ENCODE measurements at places on chromosomes 2 and 18.

GRCh38 chr18:73752965-73753364, 394.7 kb downstream of the FBXO15 start:
- DNase-seq, result no peak

- DNase-seq, result no peak
These were observed 94.1 kb upstream of the NXPH2 start for GRCh38 chr2:138874251-138874650.

DNA sequence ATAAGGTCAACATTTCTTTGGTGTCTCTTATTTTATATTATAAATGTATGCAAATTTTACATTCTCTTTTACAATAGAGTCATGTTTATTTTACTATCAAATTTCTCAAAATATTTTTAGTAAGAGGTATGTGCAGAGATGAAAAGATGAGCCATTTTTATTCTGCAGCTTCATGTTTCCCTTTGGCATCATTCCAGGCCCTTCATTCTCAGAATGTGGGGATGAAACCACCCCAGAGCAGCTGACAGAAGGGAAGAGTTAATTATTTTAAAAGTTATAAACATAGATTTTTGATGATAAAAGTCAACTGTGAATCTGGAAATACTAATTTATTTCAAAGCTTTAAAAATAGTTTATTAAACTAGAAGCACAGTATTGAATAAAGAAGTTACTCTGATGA, 12.8 kb upstream of the FSHR start:
- DNase-seq, result no peak

DNA sequence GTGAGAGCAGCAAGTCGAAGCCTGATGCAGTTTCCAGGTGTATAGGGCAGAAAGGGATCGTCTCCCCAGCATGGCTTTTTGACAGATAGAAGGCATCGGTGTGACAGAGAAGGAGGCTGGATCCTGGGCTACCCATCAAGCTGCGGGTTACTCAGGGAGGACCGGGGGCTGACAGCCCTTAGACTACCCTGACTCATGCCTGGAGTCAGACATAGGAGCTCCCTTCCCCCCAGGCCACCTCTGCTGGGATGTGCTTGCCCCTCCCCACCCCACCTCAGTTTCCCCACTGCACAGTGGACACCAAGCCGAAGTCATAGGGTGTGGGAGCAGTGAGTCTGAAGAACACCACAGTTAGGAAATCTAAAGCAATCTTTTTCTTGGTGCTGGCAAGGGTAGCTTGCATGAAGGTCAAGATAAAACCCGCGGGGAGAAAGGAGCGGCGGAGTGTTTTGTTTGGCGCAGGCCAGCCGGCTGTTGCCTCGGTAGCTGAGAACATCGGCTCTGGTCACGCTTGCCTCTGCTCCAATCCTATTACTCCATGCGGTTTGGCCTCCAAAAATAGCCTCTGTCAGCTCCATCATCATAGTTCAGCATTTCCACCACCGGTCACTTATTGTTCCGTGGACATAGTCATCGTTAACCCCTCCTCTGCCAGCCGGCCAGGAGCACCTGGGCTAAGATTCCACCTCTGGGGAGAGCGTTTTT, 169.2 kb upstream of the GLI2 start:
- DNase-seq, result no peak

- DNase-seq, result no peak
These were observed 29.3 kb downstream of the FHOD3 start for GRCh38 chr18:36326771-36327170.

GRCh38 chr2:30448866-30449265, 1.8 kb downstream of the LCLAT1 start:
- DNase-seq, result no peak

- no peak for DNase-seq
These were observed 21.6 kb upstream of the INO80C start for GRCh38 chr18:35519148-35519899.

DNA sequence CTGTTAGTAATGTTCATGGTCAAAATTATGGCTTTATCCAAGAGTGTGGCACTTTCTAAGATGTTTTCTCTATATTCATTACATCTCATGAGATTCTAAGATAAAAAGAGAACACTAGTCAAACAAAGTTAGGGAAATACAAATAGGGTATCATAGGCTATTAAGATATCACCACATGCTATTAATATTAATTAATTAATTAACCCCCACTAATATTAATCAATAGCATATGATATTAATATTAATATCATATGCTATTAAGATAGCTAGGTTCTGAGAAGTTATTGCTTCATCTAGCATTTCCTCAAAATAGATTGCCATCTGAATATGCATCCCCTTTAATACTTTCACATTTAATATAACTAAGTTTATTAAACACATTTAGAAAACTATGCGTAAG, 22.1 kb downstream of the DSG3 start:
- no peak for DNase-seq

DNA sequence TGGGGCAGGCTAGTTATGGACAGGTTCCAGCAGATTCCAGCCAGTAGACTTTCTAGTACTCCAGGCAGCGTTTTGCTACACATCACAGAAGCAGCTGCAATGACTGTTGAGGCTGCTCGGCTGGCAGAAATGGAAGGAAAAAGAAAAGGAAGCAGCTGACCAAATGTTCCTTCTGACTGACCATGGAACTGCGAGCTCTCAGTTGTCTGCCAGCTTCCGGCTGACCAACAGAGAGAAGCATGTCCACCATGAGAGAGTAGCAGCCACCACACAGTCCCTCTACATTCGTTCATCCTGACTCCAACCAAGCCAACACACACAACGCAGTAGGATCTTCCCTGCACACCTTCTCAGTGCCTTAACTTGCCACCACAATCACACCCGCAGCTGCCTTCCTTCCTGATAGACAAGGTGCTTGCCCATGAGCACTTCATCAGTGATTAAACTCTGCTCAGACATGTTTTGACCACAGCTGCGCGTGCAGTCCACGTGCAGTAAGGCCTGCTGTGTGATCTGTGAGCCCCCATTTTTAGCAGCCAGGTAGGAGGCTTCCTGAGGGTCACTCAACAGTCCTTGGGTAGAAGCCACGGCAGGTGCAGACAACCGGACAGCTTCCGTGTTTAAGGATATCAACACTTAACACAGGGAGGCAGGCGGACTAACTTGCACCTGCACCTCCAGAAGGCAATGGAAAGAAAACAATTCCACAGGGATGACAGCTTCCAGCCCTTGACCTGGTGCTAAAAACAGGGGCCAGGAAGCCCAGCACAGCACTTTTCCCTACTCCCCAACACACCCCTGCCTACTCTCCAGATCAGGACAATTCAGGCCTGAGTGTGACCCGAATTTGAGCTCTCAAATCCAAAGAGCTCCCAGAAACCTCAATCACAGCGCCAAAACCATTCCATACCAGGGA, 996 bp downstream of the TGFBRAP1 start:
- DNase-seq, result no peak

DNA sequence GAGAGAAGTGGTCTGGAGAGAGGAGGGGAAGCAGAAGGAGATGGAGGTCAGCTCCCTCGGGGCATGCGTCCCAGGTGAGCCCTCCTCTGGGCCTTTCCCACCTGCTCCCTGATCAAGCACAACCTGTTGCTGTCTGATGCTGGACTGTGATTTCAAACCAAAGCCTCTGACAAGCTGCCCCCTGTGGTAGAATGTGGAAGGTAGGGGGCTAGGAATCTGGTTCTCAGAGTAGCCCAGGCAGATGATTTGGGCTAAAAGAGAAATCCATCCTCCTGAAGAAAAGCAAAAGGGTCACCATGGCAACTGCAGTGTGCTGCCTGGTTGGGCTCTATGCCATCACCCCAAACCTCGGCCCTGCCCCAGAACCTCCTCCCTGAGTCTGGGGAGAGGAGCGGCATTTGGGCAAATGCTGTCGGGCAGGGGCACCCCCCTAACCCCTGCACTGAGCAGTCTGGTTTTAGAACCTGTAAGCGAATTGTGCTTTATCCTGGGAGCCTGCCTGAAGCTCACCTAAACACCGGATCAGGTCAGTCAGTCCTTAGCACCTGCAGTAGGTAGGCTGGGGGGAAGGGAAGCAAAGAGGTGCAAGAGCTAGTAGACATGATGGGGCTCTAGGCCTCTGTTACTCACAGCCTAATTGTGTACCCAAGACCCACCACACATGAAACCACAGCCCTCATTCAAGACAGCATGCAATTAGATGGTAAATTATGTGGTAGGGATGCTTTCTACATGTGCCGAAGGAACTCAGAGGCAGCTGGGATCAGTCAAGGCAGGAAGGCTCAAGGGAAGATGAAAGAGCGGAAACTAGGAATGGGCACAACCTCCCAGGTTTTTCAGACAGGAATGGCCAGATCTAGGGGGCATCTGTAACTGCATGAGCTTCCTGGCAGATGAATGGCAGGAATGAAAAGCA, 83.5 kb downstream of the DNMT3A start:
- DNase-seq, result no peak

DNA sequence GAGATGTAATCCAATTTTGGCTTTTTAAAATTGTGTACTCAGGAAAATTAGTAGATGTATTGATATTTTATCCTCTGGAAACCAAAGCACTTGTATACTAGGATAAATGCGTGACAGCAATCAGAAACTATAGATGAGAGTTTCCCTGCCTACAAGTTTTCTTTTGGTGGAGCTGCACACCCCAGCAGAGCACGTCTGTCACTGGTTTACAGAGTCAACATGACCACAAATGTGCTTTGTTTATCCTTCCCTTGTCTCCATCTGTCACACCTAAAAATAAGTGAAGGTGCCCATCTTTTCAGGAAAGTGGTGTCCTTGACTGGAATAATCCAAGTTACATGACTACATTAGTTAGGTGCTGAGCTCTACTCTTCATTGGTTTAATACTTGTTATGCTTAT, 210.4 kb upstream of the DSEL start:
- DNase-seq, result no peak

DNA sequence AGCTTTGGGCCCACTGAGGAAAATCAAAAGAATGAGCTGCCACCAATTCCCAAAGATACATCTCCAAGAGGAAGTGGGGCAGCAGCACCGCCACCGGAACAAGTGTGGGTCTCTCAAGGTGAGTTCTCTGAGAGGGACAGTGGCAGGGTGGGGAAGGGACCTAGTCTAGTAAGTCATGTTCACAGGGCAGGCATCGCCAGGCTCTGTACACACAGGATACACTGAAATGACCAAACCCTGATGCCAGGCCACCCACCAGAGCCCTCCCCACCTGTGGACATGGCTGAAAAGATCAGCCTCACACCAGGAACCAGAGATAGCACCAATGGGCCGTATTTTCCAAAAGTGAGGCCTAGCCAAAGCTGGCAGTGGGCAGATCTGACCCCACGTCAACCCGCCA, 108.2 kb upstream of the SMAD2 start:
- no peak for DNase-seq

DNA sequence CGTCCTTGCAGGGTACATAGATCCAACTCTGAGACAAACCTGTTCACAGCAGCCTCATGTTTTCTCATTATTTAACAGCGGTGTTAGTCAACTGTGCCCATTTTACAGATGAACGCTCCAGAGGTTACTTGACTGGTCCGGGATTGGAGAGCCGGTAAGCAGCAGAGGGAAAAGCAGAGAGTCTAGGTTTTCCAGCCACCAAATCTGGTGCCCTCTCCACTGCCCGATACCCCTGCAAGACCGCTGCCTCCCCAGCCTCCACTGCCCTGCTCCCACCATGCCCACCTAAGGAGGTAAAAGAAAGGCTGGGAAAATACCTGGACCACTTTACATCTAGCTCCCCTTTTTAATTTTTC, 51.5 kb downstream of the EIPR1 start:
- no peak for DNase-seq

- no peak for DNase-seq
These were observed 157.3 kb upstream of the CDH19 start for GRCh38 chr18:66761166-66761565.

GRCh38 chr2:122163617-122164016, 408.2 kb downstream of the TSN start:
- no peak for DNase-seq

DNA sequence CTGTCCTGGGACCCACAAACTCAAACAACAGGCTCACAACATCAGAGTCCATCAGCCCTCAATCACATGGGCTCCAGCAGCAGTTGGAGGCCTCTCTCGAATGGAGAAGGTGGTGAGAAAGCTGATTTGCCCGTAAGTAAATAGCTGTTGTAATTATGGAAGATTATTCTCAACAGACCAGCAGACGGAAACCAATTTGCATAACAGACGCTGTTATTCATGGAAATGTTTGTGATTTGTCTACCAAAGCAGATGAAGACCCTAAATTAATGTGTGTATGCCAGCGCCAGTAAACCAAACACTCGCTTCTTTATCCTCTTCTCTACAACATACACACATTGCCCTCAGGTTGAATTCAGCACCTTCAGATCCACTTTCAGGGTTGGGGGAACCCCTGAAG, 23.4 kb upstream of the GALNT14 start:
- DNase-seq, result no peak

All from stimulated activated CD4-positive, alpha-beta T cell treated with anti-CD3 and anti-CD28 coated beads, Interleukin-2, amount 100 ng/mL, for 24 hours (primary cell).